ENCODE measurements at places on chromosomes 4 and X. TPM values are rescaled to one million over a fixed set of nuclear protein-coding genes. Genes with fewer than 3 reads are reported as not detected.

The RASGEF1B gene
- total RNA-seq: 19.4 TPM

The ARX gene
- not detected for total RNA-seq

The XAGE1A gene
- total RNA-seq: not detected

The NDST3 gene
- total RNA-seq: 0.62 TPM

The RAB40AL gene
- 0.68 TPM for total RNA-seq

The SASH3 gene
- total RNA-seq: not detected

The NMU gene
- 9.6 TPM for total RNA-seq

The NCAPG gene
- 47.4 TPM for total RNA-seq

The TENM3 gene
- 52.8 TPM for total RNA-seq

The TCEAL9 gene
- 97.6 TPM for total RNA-seq

The CABS1 gene
- total RNA-seq: 2.5 TPM

- no peak for DNase-seq
Measured at GRCh38 chrX:17735406-17735805, 1.9 kb upstream of the SCML1 start.

GRCh38 chr4:141654098-141654497 lies 17.7 kb downstream of the IL15 start:
- peak; percentile 88 for DNase-seq

DNA sequence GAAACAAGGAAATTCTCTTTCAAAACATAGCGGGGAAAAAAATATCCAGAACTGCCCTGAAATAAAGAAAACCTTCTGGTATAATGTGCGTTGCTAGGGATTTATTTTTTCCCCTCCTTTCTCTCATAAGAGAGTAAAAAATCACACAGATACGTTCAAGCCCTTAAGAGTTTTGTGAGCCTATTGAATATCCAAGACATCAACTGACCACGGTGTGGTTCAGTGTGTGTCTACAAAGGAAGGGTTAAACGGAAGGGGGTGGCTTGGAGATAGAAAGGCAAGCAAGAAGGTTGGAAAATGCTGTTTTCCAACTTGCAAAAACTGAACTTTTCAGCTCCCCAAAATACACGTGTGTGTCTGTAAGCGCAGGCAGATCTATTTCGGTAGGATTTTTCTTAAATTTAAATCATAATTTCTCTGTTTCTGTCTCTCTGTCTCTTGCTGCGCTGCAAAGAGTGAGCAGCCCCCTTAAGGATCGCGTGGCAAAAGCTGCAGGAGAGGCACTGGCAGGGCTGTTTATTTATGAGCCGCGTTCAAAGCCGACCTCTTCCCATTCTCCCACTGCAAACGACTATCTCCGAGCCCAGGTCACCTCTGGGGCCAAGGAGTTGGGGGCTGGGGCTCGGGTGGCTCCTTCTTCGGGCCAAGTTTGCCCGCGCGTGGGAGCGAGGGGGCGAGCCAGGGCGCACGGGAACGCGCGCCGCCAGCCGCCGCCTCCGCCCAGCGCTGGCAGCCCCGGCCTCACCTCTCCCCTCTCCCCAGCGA lies 492 bp upstream of the SLIT2 start:
- DNase-seq: no peak

DNA sequence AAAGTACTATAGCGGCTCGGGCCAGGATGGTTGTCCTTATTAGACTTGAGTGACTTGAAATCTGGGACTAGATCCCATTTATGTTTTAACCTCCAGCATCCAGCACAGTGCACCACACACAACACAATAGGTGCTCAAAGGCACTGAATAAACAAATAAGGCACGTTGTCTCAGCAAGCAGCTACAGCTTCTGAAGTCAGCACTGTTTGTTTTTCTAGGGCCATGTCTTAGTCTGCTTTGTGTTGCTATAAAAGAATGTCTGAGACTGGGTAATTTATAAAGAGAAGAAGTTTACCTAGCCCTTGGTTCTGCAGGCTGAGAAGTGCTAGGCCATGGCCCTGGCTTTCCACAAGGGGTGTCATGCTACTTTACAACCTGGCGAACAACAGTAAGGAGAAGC lies 102.1 kb upstream of the LNX1 start:
- DNase-seq: no peak

DNA sequence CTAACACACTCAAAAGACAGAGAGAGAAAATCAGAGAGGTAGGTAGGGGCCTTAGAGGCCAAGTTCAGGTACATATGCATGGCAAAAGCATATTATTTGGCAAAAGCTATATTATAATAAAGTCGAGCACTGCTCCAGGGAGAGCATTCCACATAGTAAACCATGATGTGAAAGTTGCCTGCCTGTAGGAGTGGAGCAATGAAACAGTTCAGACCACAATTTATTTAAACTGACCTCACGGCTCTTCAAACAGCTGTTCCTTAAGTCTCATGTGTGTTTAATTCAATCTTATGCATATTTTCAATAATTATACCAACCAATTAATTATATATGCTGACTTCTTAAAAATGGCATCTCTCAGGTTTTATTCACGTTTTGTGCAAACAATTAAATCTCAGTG lies 3.3 kb downstream of the RFC1 start:
- no peak for DNase-seq

GRCh38 chr4:25100021-25100555 lies 60.2 kb downstream of the SEPSECS start:
- DNase-seq: no peak

DNA sequence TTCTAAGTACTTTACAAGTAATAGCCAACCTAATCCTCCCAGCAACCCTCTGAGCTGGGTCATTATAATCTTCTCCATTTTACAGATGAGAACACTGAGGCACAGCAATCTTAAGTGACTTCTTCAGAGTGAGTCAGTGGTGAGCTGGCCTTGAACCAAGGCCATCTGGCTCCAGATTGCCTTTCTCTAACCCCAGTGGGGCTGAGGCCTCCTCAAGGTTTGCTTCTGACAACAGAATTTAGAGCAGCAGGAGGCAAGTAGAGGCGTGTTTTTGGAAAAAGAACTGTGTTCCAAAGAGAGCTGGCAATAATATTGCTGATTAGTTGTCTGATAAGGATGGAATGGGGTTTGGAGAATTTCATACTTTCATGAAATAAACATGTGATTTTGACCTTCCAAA lies 41.2 kb downstream of the PIR start:
- no peak for DNase-seq

GRCh38 chr4:144646523-144647094 lies 653 bp downstream of the HHIP start:
- peak; percentile 68 for DNase-seq

DNA sequence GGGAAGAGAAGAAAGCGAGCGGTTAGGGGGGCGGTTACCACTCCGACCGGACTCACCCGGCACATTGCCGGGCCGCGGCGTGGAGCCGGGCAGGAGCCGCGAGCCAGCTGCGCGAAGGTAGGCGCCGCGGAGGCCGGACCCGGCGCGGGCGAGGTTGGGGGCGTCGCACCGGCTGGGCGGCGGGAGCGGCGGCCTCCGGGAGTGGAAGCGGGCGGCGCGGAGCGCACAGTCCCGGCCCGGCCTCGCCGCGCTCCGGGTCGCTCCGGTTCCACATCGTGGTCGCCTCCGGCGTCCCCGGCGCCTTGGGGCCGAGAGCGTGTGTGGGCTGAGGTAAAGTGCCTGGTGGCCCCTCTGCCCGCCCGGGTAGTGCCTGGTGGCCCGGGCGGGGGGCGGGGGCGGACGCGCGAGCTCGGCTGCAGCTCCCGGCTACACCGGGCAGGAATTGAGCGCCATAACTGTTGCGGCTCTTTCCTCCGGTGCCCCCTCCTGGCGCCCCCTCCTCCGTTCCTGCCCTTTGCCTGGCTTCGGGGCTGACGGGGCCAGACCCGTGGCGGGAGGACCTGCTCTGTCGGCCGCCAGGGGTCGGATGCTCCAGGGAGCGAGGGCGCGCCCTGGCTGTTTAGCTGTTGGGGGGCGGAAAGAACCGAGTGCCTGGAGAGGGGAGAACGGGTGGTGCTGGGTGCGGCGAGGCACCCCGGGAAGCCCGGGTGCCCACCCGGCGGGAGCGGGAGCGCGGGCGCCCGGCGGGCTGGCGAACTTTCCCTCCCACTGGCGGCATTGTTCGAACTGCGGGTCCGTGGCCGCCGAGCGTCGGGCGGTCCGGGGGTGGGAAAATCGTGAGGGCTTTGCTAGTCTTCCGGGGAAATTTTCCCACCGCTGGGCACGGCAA lies 626 bp downstream of the JADE3 start:
- DNase-seq: peak; percentile 83

DNA sequence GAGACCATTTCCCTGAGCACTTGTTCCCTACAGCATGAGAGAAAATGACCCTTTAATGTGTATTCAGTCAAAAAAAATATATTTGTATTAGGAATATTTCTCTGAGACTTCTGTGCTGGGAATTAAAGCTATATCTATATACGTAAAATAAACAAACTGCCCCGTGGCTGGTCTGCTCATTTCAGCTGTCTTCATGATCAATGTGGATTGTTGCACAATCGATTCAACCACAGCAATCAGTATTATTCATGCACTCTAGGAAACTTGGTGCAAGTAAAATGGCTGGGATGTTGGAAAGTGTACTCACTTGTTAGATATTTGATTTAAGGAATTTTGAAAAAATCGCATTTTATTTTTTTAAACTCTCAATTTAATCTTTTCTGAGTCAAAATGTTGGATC lies 307.9 kb upstream of the ZFP42 start:
- no peak for DNase-seq

GRCh38 chrX:40772290-40772689 lies 36.9 kb upstream of the MED14 start:
- DNase-seq: no peak

GRCh38 chr4:124212815-124213630 lies 499.5 kb downstream of the ANKRD50 start:
- no peak for DNase-seq

- no peak for DNase-seq
Measured at GRCh38 chr4:123399627-123400358, 3.2 kb downstream of the SPRY1 start.

- DNase-seq: peak; percentile 94
Measured at GRCh38 chr4:183905593-183906488, 734 bp downstream of the STOX2 start.

GRCh38 chr4:113951263-113951662 lies 28.2 kb downstream of the ARSJ start:
- no peak for DNase-seq

- no peak for DNase-seq
Measured at GRCh38 chr4:156779774-156780173, 191.8 kb downstream of the PDGFC start.

GRCh38 chr4:19241895-19242294 lies 1009.8 kb upstream of the SLIT2 start:
- no peak for DNase-seq

GRCh38 chr4:8394061-8394519 lies 46.4 kb downstream of the ACOX3 start:
- DNase-seq: no peak

- no peak for DNase-seq
Measured at GRCh38 chr4:137794764-137795254, 262.5 kb upstream of the PCDH18 start.

- no peak for DNase-seq
Measured at GRCh38 chr4:26804925-26805324, 55.7 kb upstream of the STIM2 start.

DNA sequence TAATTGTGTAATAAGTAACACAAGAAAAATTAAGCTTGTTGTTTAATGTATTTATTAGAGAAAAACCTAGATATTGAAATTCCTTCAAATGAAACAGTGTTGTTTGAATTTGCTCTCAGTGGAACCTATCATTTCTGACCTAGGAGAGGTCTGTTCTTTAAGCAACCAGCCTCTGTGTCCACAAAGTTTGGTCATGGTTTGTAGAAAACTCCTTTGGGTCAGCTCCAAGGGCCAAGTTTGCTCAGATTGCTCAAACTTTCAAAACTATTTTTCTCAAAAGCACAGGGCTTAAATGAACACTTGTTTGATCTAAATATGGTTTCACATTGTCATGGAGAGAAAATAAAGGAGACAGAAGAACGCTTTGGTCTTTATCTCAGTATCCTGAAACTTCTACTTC lies 29.6 kb upstream of the RPL34 start:
- DNase-seq: no peak

DNA sequence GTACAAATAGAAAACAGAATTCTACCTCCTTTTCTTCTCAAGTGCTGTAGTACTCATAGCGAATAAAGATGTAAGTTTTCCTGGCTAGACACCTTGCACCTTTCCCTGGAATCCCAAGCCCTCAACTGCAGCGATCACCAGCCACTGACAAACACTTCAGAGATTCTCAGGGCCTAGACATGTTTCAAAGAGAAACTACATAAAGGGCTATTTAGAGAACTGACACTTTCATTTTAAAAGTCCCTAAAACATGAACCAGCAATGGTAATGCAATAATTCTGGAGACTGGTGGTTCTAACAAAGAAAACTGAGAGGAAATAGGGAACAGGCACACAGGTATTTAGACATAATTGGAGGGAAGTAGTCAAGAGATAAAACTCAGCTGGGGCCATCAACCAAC lies 35.7 kb downstream of the FANCB start:
- no peak for DNase-seq

DNA sequence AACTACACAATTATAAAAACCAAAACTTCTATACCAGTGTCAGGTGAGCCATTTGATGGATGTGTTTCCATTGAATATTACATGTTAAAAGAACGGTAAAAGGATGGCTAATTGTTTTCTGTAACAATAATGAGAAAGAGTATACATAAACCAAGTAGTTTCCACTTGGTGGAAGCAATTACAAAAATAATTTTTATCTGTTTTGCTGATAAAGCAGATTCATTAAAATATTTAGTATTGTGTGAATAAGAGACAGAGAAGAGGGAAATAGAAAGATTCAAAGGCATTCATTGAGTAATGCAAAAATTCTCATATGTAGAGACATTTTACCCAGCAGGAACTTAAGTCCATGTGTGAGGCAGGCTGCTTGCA lies 95.7 kb downstream of the ANK2 start:
- no peak for DNase-seq

DNA sequence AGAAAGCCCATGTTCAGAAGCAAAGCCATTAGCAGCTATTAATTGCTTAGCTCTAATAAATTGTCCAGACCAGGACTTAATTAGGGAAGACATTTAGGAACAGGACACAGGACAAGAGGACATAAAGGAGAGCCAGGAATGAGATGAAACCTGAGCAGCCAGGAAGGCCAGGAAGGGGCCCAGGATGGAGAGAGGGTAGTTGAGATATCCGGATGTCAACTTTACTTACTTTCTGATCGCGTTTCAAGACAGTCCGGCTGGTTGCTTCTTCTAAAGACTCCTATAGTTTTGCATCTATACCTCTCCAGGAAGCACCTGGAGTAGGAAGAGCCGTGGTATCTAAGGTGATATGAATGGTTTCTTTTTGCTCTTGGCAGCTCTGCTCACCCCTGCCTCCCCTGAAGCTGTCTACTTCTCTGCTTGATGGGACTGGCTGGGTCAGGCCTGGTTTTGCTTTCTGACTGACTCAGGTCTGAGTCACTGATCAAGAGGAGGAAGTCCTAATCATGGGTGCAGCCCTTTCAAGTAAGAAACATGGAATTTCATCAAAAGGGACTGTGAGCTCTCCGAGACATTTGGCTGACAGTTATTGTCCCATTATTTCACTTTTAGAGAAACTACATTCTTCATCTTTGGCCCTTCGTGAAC lies 733.3 kb downstream of the RPA4 start:
- no peak for DNase-seq

GRCh38 chr4:15781427-15782095 lies 3.4 kb downstream of the CD38 start:
- no peak for DNase-seq

- no peak for DNase-seq
Measured at GRCh38 chrX:33906971-33907370, 225.1 kb downstream of the FAM47A start.

- DNase-seq: no peak
Measured at GRCh38 chr4:120139392-120139791, 72.7 kb upstream of the MAD2L1 start.

- DNase-seq: peak; percentile 94
Measured at GRCh38 chr4:139176302-139177048, 543 bp downstream of the ELF2 start.

GRCh38 chrX:13689741-13690211 lies 848 bp downstream of the RAB9A start:
- DNase-seq: no peak

GRCh38 chrX:136896121-136896914 lies 15.8 kb upstream of the RBMX start:
- DNase-seq: no peak

Data from endodermal cell (in vitro differentiated cells).